Cardiac muscle cell (in vitro differentiated cells and primary cell): ENCODE measurements at places on chromosomes 16 and 17.

- no peaks in the 10 kb centered on the region for H3K27me3 ChIP-seq
- no peak overlapping the region for H3K4me3 ChIP-seq
- H3K4me1 ChIP-seq: no peaks in the 10 kb centered on the region
- H3K27ac ChIP-seq: no peak overlapping the region
- no peak for DNase-seq
These were observed 92.4 kb upstream of the CDYL2 start for GRCh38 chr16:80896776-80897175.

- no peaks in the 10 kb centered on the region for H3K36me3 ChIP-seq
- peaks cover 48% of the 10 kb centered on the region for H3K27me3 ChIP-seq
- peak; percentile 93 for DNase-seq
- peaks cover 6% of the 10 kb centered on the region for H3K4me1 ChIP-seq
- H3K27ac ChIP-seq: peak overlapping the region; percentile 21
These were observed 14.4 kb upstream of the CA4 start for GRCh38 chr17:60135151-60135950.

DNA sequence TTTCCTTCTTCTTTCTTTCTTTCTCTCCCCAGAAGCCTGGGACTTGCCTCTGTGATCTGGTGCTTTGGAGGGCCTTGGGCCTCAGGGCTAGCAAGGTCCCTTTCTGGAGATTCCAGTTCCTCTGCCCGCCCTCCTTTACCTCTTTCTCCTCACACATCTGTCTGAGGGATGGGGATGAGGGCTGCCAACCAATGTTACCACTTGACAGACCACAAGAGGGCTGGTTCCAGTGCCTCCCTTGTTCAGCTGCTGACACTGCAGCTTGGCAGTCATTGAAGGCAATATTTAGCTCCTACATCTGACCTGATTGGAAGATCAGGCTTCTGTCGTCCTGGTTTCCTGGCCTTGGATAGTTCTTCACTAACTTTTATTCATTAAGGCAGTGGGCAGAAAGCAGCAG is 3.6 kb upstream of the ZNF652 start:
- H3K27me3 ChIP-seq: no peaks in the 10 kb centered on the region
- H3K27ac ChIP-seq: no peak overlapping the region
- peak; percentile 8 for DNase-seq
- peaks cover 1% of the 10 kb centered on the region for H3K4me1 ChIP-seq

GRCh38 chr17:62627904-62628633 is 599 bp downstream of the MRC2 start:
- H3K36me3 ChIP-seq: peaks cover under 1% of the 10 kb centered on the region
- peak overlapping the region; percentile 44 for H3K4me3 ChIP-seq
- H3K27me3 ChIP-seq: no peaks in the 10 kb centered on the region
- DNase-seq: peak; percentile 85
- H3K27ac ChIP-seq: peak overlapping the region; percentile 86

- no peak for DNase-seq
- H3K36me3 ChIP-seq: peaks cover 7% of the 10 kb centered on the region
These were observed 164.8 kb downstream of the CMIP start for GRCh38 chr16:81609323-81609892.

DNA sequence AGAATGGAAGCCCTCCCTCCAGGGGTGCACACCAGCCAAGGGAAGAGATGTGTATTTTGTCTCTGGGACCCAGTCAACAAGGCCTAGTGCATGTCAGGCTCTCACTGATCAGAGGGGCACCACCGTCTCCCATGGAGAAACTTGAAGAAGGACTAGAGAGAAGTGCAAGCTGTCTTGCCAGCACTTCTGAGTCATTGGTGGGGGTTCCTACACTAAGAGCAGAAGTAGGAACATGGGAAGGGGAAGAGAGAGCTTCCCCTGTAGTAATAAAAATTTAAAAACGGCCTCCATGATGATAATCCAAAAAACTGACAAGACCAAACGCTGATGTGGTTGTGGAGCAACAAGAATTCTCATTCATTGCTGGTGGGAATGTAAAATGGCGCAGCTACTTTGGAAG is 46.3 kb downstream of the DYNLRB2 start:
- H3K36me3 ChIP-seq: no peaks in the 10 kb centered on the region
- no peaks in the 10 kb centered on the region for H3K27me3 ChIP-seq
- no peak for DNase-seq
- H3K4me3 ChIP-seq: no peak overlapping the region

DNA sequence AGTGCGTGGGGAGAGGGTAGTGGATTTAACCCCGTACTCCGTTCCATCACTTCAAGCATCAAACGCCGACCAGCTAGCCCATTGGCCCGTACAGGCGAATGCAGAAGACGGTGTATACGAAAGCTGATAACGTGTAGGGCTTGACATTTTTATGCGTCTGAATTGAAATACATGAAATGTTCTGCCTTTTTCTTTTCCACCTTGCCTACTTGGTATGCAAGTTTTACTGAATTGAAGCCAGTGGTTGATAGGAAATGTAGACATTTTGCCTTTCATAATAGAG is 834 bp upstream of the STAT3 start:
- no peaks in the 10 kb centered on the region for H3K27me3 ChIP-seq
- peaks cover 8% of the 10 kb centered on the region for H3K4me1 ChIP-seq
- H3K4me3 ChIP-seq: no peak overlapping the region
- DNase-seq: no peak
- peak overlapping the region; percentile 91 for H3K27ac ChIP-seq
- no peaks in the 10 kb centered on the region for H3K36me3 ChIP-seq

GRCh38 chr17:40363111-40363827 is 1.3 kb downstream of the GJD3 start:
- H3K4me1 ChIP-seq: no peaks in the 10 kb centered on the region
- no peaks in the 10 kb centered on the region for H3K36me3 ChIP-seq
- H3K27ac ChIP-seq: no peak overlapping the region
- peak overlapping the region; percentile 51 for H3K4me3 ChIP-seq
- H3K27me3 ChIP-seq: peaks cover 27% of the 10 kb centered on the region

- H3K27me3 ChIP-seq: no peaks in the 10 kb centered on the region
- H3K36me3 ChIP-seq: no peaks in the 10 kb centered on the region
- H3K4me1 ChIP-seq: peaks cover 50% of the 10 kb centered on the region
- no peak overlapping the region for H3K4me3 ChIP-seq
- no peak overlapping the region for H3K27ac ChIP-seq
- DNase-seq: no peak
These were observed 172.4 kb upstream of the GSE1 start for GRCh38 chr16:85440744-85441143.

GRCh38 chr17:71548540-71549190 is 572.2 kb upstream of the SOX9 start:
- no peaks in the 10 kb centered on the region for H3K4me1 ChIP-seq
- H3K4me3 ChIP-seq: no peak overlapping the region
- DNase-seq: no peak
- no peak overlapping the region for H3K27ac ChIP-seq
- no peaks in the 10 kb centered on the region for H3K27me3 ChIP-seq
- no peaks in the 10 kb centered on the region for H3K36me3 ChIP-seq

- DNase-seq: no peak
- H3K4me1 ChIP-seq: peaks cover 18% of the 10 kb centered on the region
- H3K27ac ChIP-seq: no peak overlapping the region
- no peak overlapping the region for H3K4me3 ChIP-seq
These were observed 85.8 kb downstream of the HIC1 start for GRCh38 chr17:2140683-2141082.

- H3K27me3 ChIP-seq: no peaks in the 10 kb centered on the region
- H3K27ac ChIP-seq: peak overlapping the region; percentile 37
- no peak overlapping the region for H3K4me3 ChIP-seq
- no peaks in the 10 kb centered on the region for H3K36me3 ChIP-seq
These were observed 14.6 kb upstream of the SPHK1 start for GRCh38 chr17:76369804-76370203.

DNA sequence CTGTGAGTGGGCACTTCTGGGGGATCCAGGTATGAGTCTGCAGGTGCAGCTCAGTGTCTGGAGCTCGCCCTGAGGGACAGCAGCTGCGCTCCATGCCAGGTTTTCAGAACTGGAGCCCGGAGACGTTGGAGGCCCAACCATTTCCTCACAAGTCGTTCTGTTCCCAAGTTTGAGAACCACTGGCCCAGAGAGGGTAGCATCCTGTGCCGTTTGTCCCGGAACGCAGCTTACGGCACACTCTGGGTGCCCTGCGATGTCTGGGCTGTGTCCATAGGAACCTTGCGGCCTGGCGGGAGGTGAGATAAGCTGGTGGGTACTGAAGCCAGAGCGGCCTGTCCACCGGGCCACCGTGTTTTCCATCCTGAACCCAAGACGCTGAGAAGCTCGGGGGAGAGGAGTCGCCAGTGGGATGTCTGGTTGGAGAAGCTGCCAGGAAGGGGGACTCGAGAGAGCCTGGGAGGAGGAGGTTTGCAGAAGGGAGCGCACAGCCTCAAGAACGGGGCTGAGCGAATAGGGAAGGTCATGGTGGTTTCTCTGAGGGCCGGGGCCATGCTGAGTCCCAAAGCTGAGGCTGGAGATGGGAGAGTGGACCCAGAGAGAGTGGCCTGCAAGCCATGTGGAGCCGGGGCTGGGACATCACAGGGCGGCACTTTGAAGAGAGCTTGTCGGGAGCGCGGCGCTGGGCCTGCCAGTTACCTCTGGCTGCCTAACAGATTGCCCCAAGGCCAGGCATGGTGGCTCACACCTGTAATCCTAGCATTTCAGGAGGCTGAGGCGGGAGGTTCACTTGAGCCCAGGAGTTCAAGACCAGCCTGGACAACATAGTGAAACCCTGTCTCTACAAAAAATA is 211.0 kb upstream of the GSE1 start:
- DNase-seq: no peak
- no peak overlapping the region for H3K4me3 ChIP-seq
- H3K4me1 ChIP-seq: peaks cover 6% of the 10 kb centered on the region
- no peaks in the 10 kb centered on the region for H3K36me3 ChIP-seq

GRCh38 chr17:45966606-45967280 is 32.3 kb upstream of the STH start:
- H3K4me1 ChIP-seq: no peaks in the 10 kb centered on the region
- no peaks in the 10 kb centered on the region for H3K36me3 ChIP-seq
- no peak overlapping the region for H3K27ac ChIP-seq
- H3K27me3 ChIP-seq: no peaks in the 10 kb centered on the region
- H3K4me3 ChIP-seq: no peak overlapping the region

DNA sequence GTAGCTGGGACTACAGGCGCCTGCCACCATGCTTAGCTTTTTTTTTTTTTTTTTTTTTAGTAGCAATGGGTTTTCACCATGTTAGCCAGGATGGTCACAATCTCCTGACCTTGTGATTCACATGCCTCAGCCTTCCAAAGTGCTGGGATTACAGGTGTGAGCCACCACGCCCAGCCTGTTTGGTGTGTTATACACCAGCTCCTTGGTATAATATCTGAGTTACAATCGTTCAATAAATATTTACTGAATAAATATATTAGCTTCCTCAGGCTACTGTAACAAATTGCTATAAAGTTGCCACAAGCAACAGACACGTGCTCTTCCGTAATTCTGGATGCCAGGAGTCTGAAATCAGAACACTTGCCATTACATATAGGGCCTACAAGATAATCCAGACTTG is 13.6 kb upstream of the FAM20A start:
- DNase-seq: no peak
- no peaks in the 10 kb centered on the region for H3K36me3 ChIP-seq
- no peak overlapping the region for H3K27ac ChIP-seq
- no peaks in the 10 kb centered on the region for H3K27me3 ChIP-seq
- H3K4me3 ChIP-seq: no peak overlapping the region

DNA sequence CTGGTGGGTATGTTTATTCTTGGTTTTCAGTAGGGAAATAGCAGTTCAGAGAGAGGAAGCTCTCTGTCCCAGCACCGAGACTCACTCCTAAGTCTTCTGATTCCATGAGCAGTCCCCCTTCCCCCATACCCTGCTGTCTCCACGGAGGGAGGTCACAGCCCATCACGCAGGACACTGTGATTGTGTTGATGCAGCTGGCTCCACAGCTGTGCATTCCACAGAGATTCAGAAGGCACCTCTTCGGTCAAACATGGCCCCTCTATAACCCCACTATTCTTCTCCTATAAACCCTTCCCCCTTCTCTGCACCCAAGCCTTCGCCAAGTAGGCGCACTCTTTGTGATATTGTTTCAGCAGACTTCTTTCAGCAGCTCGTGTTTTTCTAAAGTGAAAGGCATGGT is 104.3 kb upstream of the HLF start:
- no peak overlapping the region for H3K4me3 ChIP-seq
- H3K4me1 ChIP-seq: peaks cover 9% of the 10 kb centered on the region
- no peaks in the 10 kb centered on the region for H3K27me3 ChIP-seq
- no peak for DNase-seq
- no peaks in the 10 kb centered on the region for H3K36me3 ChIP-seq

DNA sequence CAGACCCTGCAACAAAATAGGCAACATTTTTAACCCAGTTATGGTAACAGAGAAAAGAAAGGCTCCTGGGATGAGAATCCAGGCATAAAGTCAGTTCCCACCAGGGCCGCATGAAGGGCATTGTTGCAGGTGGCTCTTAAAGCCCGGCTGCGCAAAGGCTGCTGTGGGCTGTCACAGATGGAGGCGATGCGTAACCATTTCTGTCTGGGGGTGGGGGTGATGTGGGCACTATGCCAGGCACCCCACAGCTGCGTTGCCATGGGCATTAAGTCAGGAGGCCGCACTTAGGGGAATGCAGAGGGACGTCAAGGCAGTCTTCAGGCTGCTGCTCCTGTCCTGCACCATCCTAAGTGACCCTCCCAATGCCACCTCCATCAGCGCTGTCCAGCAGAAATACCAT is 228.4 kb downstream of the CPPED1 start:
- H3K27me3 ChIP-seq: no peaks in the 10 kb centered on the region
- no peak for DNase-seq
- H3K27ac ChIP-seq: no peak overlapping the region
- H3K36me3 ChIP-seq: no peaks in the 10 kb centered on the region

GRCh38 chr17:78127888-78128550 is 536 bp downstream of the TMC6 start:
- peak overlapping the region; percentile 78 for H3K4me3 ChIP-seq
- H3K36me3 ChIP-seq: peaks cover 11% of the 10 kb centered on the region
- H3K4me1 ChIP-seq: peaks cover 19% of the 10 kb centered on the region
- H3K27ac ChIP-seq: peak overlapping the region; percentile 88

DNA sequence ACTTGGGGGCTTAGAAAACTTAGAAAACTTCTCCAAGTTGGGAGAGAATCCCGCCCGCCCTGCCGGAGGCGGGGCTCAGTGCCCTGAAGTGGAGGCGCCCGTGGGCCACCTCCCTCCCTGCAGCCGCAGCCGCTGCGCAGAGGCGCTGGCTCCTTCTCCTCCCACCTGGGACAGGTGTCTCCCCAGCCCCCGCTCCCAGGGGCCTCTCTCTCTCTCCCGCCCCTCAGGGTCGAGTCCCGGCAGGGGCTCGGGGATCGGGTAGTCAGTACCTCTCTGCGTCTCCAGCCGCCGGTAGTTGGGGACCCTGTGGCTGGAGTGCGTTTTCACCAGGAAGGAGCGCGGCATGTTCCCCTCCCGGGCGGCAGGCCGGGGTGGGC is 257 bp downstream of the SNAI3 start:
- H3K27ac ChIP-seq: no peak overlapping the region
- H3K36me3 ChIP-seq: no peaks in the 10 kb centered on the region
- H3K4me3 ChIP-seq: peak overlapping the region; percentile 34
- H3K4me1 ChIP-seq: peaks cover 13% of the 10 kb centered on the region

- no peak for DNase-seq
- H3K36me3 ChIP-seq: peaks cover 11% of the 10 kb centered on the region
- H3K4me3 ChIP-seq: no peak overlapping the region
- H3K4me1 ChIP-seq: no peaks in the 10 kb centered on the region
- no peaks in the 10 kb centered on the region for H3K27me3 ChIP-seq
These were observed 25.5 kb downstream of the ACSF3 start for GRCh38 chr16:89119166-89119621.

GRCh38 chr17:82154881-82155331 is 56.9 kb upstream of the FASN start:
- H3K27me3 ChIP-seq: peaks cover 7% of the 10 kb centered on the region
- H3K27ac ChIP-seq: no peak overlapping the region
- no peaks in the 10 kb centered on the region for H3K4me1 ChIP-seq
- H3K4me3 ChIP-seq: no peak overlapping the region
- H3K36me3 ChIP-seq: peaks cover 6% of the 10 kb centered on the region

GRCh38 chr16:57152096-57153093 is 33.4 kb downstream of the PSME3IP1 start:
- DNase-seq: no peak
- no peaks in the 10 kb centered on the region for H3K27me3 ChIP-seq
- no peak overlapping the region for H3K4me3 ChIP-seq
- H3K36me3 ChIP-seq: peaks cover 3% of the 10 kb centered on the region
- no peaks in the 10 kb centered on the region for H3K4me1 ChIP-seq
